ENCODE measurements at places on chromosomes 13 and 19. TPM values are rescaled to one million over a fixed set of nuclear protein-coding genes. Genes with fewer than 3 reads are reported as not detected.

The NAPSA gene
- total RNA-seq: not detected

The RELB gene
- total RNA-seq: 3.2 TPM

The MIDN gene
- total RNA-seq: 11.2 TPM

The IZUMO1 gene
- not detected for total RNA-seq

The KLHL1 gene
- total RNA-seq: not detected

The ZNF677 gene
- total RNA-seq: not detected

The SBNO2 gene
- 31.7 TPM for total RNA-seq

DNA sequence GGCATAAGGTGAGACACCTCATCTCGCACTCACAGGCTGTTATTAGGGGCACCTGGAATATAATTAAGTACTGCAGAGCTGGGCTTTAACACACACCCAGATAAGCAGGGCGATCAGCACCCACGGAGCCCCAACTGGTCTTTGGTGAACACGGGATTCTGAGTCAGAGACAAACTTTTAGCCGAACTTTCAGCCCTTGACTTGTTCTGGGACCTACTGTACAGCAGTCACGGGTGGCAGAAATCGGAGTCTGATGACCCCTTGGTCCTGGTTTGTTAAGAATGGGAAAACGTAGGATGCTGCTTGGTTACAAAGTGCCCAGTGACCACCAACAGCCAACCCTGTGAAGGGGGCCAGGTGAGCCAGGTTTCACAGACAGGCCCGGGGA is 9.0 kb downstream of the SH3GL1 start:
- no peak for DNase-seq

GRCh38 chr19:43759515-43759914 is 4.8 kb upstream of the SMG9 start:
- DNase-seq: peak; percentile 97

DNA sequence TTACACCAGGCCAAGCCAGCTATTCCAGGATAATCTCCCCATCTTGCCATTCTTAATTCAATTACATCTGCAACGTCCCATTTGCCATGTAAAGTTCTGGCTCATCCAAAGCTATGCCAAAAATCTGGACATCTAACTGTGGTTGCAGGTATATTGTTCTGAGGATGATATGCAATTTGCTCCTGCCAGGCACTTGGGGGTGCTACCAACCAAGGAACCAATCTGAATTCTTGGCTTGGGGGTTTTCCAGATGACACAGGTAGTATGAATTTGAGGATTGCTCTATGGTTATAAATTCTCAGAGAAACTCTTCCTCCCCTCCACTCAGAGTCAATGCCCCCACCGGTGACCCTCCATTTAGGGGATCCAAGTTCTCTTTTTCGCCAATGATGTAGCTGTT is 33.0 kb downstream of the CRYL1 start:
- DNase-seq: no peak

- no peak for DNase-seq
These were observed 138.9 kb downstream of the SHISA2 start for GRCh38 chr13:25912961-25913360.

DNA sequence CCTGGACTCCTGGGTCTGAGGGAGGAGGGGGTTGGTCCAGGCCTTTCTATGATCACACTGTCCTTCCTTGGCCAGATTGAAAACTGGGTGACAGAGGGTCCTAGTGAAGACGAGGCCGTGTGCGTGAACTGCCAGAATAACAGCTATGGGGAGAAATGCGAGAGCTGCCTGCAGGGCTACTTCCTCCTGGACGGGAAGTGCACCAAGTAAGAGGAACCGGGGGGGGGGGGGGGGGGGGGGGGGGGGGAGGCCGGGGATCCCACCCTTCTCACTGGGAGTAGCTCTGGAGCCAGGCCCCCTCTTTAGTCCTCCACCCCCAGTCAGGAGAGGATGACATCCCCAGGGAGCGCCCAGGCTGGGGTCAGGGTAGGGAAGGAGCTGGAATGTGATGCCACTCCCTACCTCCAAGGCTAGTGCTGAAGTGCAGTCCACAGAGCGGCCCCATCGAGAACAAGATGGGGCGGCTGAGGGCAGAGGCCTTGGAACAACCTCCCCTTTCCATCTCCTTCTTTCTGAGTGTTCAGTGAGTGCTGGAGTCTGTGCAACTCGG is 19.4 kb downstream of the CNFN start:
- no peak for DNase-seq

DNA sequence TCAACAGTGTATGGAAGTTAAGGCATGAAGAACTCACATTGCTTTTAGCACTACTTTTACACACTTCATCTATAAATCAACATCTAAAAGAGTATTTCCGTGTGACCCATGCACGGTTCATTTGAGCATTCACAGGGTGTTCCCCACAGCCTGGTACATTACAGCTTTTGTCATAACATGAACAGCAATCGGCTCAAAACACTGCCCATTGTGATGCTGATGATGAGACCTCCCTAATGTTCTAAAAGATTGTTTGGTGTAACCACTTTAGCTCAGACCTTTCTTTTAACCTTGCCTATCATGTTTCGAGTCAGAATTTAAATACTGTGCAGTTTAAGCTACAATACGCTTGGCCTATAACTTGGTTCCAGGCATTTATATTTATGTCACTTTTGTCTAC is 4.1 kb upstream of the KLF5 start:
- DNase-seq: no peak

GRCh38 chr13:106186366-106187030 is 349.0 kb downstream of the EFNB2 start:
- DNase-seq: peak; percentile 74

DNA sequence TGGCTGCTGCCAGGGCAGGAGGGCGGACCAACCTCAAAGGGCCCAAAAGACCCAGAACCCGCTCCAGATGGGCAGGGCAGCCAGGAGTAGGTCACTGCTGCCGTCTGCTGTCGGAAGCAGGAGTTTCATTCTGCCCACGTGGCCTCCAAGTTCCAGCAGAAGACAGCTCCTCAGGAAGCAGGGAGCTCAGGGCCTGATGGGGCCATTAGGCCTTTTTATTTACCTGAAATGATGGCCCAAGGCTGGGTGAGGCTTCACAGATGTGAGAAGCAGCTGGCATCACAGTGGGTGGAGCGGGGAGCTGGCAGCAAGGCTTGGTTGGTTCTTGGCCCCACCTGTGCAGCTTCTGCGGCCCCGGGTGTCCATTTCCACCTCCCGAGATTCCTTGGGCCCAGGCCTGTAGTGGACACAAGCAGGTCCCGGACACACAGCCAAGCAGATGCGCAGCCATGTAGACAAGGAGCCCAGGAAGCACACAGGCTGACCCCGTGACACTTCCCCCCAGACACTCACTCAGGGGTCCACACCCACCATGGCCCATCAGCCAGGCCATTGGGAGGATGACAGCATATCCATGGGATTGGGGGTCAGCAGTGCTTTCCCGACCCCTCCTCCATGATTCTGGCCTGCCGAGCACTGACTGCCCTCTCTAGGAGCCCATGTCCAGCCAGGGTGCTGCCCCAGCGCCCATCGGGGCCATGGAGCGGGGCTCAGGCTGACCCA is 26.4 kb downstream of the C13orf46 start:
- DNase-seq: no peak

DNA sequence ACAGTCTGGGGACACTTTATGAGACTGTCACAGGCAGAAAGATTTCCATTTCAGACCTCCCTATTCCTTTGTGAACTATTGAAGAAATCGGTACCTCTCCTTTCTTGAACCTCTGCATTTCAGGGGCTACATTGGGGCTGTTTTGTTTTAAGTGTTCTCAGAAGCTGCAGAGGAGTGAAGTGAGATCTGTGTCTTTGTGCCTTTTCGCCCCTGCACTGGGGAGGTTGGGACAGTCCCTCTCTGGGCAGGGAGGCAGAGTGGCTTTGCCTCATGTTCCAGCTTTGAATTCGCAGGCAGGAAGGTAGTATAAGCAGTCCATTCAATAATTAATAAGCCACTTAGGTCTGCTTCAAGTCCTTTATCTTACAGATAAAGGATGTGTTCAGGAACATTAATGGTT is 9.5 kb upstream of the AMER2 start:
- no peak for DNase-seq

GRCh38 chr13:79740991-79741390 is 260.0 kb downstream of the NDFIP2 start:
- DNase-seq: no peak

DNA sequence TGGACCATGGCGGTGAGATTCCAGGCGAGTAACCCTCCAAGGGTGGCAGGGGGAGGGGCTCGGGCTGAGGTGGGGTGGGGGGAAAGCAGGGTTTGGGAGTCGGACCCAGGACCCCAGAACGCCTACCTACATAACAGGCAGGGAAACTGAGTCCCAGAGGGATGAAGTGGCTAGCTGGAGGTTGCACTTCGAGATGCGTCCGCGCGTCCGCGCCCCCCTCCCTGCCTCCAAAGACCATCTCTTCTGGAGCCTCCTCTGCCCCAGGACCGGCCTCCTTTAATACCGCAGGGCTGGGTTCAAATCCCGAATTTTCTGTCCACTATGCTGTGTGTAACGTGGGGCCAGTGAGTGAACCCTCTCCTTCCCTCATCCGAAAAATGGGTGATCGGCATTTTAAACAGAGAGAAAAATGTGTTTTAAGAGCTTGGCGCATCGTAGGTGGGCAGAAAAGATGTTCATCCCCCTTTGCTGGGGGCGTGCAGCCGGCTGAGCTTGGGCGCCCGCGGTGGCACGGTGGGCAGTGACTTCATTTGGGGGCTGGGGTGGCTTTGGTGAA is 13.8 kb downstream of the TJP3 start:
- DNase-seq: no peak

- DNase-seq: no peak
These were observed 7.7 kb upstream of the ONECUT3 start for GRCh38 chr19:1745589-1746031.

GRCh38 chr13:112170823-112171569 is 104.0 kb downstream of the SOX1 start:
- no peak for DNase-seq

DNA sequence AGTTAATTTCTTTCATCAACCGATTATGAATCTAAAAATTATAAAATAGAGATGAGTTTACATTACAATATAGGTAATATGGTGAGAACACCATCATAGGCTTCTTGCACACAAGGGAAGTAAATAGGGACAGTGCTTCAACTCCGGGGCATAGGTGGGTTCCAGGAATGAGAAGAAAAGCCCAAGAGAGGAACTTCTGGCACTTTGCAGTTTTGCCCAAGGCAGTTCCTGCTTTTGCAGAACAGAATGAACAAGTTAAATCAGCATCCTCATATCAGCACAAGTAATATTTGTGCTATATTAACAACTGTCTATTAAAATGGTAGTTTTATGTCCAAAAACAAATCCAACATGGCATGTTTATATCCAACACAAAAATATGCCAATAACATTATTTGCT is 60.1 kb downstream of the DACH1 start:
- no peak for DNase-seq

Measured in HT1080 (cell line).